Activated naive CD4-positive, alpha-beta T cell treated with Interleukin-2 at 50 U/mL for 16 hours (primary cell): ENCODE measurements at places on chromosomes 13 and 19.

DNA sequence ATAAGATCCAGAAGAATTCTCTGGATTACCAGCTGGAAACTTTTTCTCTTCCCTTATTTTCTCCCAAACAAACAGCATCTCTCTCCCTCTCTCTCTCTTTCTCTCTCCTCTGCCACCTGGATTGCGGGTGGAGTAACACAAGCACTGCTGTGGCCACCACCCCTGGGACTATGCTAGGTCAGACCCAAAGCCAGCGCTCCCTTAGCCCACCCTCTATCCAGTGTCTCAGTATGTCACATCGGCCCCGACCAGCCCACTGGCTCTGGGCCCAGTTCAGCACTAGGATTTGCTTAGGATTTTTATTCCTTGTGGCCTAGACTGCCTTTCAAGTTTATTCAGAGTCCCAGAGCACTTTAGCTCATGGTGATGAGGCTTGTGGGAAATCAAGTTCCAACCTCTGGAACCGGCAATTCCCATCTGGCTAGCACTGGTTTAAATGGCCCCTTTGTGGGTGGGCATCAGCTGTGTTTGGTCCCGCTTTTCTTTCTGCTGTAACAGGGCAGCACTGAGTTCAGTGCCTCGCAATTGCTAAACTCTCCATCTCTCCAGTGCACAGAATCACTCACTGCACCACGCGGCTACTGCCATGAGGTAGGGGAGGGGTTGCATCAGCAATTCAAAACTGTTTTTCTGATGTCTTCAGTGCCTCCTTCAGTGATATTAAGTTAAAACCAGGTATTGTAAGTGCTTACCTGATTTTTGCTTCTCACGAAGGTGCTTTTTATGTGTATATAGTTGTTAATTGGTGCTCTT lies 1623.1 kb downstream of the SLITRK5 start:
- DNase-seq = no peak

- DNase-seq = no peak
Observed at GRCh38 chr13:45335397-45336024, 5.5 kb downstream of the TPT1 start.

DNA sequence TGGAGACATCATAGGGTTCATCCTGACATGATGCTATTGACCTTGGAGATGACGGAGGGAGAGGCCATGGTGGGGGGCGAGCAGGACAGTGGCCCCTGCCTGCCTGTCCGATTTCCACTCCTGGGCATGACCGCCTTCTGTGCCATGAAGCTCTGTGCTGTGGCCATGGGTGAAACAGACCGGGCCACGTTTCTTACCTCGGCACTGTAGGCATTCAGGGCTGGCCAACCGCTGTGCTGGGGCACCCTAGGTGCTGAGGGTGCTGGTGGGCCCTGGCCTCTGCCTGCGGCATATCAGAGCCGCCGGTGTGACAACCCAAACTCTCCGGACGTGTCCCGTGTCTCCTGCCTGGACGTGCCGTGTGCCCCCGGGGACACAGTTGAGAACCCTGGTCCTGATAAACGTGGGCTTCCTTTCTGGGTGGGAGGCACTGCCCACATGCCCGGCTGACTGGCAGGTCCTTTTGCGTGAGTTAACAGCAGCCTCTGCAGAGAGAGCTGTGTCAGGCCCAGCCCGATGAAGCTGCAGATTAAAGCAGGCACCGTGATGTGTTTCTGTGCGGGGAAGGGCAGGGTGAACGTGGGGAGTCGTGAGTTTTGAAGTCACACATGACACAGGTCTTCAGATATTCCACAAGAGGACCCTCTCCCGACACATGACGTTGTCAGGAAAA lies 46.5 kb downstream of the TMEM255B start:
- DNase-seq = no peak

DNA sequence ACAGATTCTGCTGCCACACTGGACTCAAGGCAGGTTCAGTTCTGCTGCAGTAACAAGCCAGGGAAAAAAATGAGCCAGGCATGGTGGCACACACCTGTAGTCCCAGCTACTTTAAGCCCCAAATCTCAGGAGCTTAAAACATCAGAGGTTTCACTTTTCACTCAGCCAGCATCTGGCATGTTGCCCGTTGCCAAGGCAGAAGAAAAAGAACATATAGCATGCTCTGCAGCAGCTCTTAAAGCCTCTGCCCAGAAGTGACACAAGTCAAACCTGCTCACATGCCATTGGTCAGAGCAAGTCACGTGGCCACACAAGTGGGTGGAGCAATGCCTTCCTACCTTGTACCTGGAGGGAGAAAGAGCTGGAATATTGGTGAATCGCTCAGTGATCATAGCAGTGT lies 14.7 kb upstream of the ADGRE5 start:
- peak; percentile 87 for DNase-seq

GRCh38 chr13:32075170-32075851 lies 43.7 kb downstream of the FRY start:
- no peak for DNase-seq

DNA sequence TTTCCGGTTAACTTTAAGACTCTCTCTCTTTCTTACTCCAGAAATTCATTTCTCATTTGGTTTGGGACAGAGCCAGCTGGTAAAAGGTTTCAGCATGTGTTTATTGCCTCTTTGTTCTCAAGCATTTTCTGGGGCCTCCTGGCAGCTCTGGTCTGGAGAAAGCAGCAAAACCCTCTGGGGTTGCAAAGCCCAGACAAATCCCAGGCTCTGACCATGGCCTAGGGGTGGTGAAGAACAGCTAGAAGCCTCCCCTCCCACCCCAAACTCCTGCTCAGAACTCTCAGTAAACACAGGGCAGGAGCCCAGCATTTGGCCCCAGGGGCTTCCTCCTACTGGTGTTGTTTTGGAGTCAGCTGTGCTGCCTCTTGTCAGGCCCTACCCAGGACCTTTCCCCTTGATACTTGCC lies 124.2 kb upstream of the SERP2 start:
- DNase-seq = no peak

- DNase-seq = no peak
Observed at GRCh38 chr13:100347968-100348367, 240.6 kb downstream of the GGACT start.

GRCh38 chr19:32719611-32720059 lies at the start of gene TDRD12:
TSS of gene TDRD12 (plus strand) at chr19:32719767. CDS start at chr19:32720073, 306 bp downstream.
- no peak for DNase-seq

GRCh38 chr19:15506074-15506571 lies 2.2 kb upstream of the CYP4F22 start:
- no peak for DNase-seq

GRCh38 chr13:109158383-109158782 lies 529.0 kb downstream of the MYO16 start:
- DNase-seq = no peak

DNA sequence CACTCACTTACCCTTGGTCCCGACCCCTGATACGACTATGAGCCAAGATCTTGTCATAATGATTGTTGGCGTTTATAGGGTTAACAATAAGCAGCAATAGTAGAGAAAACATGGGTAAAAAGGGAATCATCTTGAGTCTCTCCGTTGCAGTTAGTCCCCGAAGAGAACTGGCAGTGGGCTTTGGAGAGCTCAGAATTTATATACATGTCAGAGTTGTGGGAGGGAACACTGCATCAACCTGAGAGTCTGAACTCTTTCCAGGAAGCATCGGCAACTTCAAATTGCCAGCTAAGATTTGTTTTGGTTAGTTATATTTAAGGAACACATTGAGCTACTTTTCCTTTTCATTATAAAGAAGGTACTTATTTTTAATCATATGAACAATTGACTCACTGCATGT lies at the start of gene POSTN:
Gene POSTN, minus strand, starts transcription at position 172 of the 400 bp plus-strand sequence. Its CDS starts 42 bp downstream, at position 130.
- DNase-seq = no peak

- DNase-seq = no peak
Observed at GRCh38 chr13:24223341-24224231, 63.1 kb downstream of the SPATA13 start.

- DNase-seq = no peak
Observed at GRCh38 chr13:77338329-77338728, 11.4 kb upstream of the MYCBP2 start.

GRCh38 chr19:2032296-2032941 lies 16.9 kb upstream of the BTBD2 start:
- peak; percentile 51 for DNase-seq

GRCh38 chr13:99196466-99197116 lies 4.1 kb upstream of the UBAC2 start:
- no peak for DNase-seq

DNA sequence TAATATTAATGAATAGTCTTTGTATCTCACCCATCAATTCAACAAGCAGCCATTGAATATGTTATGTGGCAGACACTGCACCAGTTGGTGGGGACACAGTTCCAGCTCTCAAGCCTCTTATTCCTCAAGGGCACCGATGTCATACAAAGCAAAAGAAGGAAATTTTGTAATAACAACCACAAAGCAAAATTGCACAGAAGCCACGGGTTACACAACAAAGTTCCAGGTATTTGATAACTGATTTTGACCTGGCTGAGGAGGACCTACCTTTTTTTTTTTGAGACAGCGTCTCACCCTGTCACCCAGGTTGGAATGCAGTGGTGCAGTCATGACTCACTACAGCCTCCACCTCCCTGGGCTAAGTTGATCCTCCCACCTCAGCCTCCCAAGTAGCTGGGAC lies 266.7 kb downstream of the FOXO1 start:
- DNase-seq = no peak

DNA sequence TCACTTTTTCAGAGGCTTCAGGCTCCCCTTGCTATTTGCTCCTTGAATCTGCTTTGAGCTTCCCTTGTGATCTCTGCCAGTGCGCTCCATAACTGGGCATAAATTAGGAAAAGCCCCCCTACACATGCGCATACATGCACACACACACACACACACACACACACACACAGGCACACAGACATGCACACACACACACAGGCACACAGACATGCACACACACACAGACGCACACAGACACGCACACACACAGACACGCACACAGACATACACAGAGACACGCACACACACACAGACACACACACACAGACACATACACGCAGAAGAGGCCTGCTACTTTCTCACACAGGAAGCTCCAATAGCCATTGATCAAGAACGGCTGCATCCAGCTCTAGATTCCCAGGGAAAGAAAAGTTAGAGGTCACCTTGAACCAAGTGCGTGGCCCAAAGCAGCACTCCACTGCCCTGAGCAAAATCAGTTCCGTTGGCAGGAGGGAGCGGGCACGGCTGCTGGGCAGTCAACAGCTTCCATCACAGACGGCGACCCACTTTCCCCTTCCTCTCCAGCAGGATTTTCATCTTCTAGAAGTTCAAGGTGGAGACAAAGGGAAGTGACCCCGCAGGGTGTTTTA lies 145.6 kb downstream of the DPF1 start:
- DNase-seq = no peak

DNA sequence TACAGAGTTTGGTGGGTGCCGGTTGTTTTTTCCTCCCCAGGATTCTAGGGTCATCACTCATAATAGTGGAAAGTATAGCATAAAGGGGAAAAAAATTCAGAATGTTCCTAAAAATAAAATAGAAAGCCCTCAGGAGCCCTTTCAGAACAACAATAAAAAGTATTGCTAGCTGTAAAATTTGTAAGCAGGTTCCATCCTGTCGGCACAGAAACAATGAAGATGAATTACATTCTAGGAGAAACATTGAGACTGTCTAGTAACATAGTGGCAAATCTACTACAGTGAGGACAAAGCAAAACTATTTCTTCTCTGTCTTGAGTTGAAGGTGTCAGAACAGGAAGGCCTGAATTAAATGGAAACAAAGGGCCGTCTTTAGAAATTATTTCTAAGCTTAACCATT lies 870.7 kb downstream of the PCDH9 start:
- no peak for DNase-seq

GRCh38 chr19:15445807-15446376 lies 3.9 kb downstream of the WIZ start:
- DNase-seq = no peak

DNA sequence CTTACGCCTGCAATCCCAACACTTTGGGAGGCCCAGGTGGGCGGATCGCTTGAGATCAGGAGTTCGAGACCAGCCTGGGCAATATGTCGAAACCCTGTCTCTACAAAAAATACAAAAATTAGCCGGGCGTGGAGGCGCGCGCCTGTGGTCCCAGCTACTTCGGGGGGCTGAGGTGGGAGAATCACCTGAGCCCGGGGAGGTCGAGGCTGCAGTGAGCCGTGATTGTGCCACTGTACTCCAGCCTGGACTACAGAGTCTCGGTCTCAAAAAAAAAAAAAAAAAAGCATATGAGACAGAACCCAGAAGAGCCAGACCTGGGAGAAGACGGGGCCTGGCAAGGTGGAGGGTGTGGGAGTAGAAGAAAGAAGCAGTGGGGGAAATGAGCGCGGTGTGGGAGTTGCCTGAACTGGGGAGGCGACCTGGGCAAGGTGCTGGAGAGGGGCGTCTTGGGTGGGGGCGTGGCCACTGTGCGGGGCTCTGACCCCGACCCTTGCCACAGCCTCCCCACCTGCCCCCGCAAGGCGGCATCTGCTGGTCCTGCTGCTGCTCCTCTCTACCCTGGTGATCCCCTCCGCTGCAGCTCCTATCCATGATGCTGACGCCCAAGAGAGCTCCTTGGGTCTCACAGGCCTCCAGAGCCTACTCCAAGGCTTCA lies 533 bp downstream of the DKKL1 start:
- no peak for DNase-seq

DNA sequence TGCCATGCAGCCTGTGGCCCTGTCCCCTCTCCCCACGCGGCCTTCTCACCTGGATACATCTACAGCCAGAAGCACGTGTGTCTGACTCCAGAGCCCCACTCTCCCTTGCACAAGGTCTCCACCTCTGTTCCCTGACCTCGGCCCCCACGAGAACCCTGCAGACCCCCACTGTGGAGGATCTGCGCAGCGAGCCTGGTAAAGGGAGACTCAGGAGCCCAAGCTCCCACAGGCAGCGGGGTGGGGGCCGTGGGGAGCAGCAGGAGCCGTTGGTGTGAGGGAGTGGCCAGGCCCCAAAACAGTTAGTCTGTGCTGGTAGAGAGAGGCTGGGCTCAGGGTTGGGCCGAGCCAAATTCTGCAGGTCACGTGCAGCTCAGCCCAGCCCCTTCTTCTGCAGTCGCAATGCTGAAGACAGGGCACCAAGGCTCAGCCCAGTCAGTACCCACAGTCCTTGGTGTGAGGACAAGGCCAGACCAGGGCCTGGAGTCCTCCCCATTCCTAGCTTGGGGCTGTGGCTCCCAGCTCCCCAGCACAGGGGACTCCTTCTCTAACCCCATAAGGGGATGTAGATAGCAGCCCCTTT lies 28.7 kb upstream of the SLC7A10 start:
- no peak for DNase-seq
